ENCODE measurements at places on chromosomes 3 and 15. TPM values are rescaled to one million over a fixed set of nuclear protein-coding genes. Genes with fewer than 3 reads are reported as not detected.

The C3orf38 gene
- 12.5 TPM for polyA plus RNA-seq

The SLITRK3 gene
- not detected for polyA plus RNA-seq

The PP2D1 gene
- not detected for polyA plus RNA-seq

The B3GALNT1 gene
- polyA plus RNA-seq: 3.1 TPM
